Chondrocyte (in vitro differentiated cells): ENCODE measurements at places on chromosomes 16 and 17.

GRCh38 chr17:32746280-32746679, 130.6 kb downstream of the MYO1D start:
- no peak for DNase-seq

- no peak for DNase-seq
Measured at GRCh38 chr16:82957212-82957611, 330.4 kb downstream of the CDH13 start.

- DNase-seq, result no peak
Measured at GRCh38 chr17:76273445-76274111, 8.4 kb downstream of the UBALD2 start.

GRCh38 chr17:50556803-50557202, 3.7 kb upstream of the CACNA1G start:
- no peak for DNase-seq

- no peak for DNase-seq
Measured at GRCh38 chr16:82192665-82193064, 22.6 kb upstream of the MPHOSPH6 start.
